Stimulated activated CD4-positive, alpha-beta T cell treated with anti-CD3 and anti-CD28 coated beads, Interleukin-2, amount 100 ng/mL, for 4 hours (primary cell): ENCODE measurements at places on chromosomes 2 and 18.

- no peak for DNase-seq
Measured at GRCh38 chr2:207048416-207048815, 109.1 kb downstream of the CPO start.

DNA sequence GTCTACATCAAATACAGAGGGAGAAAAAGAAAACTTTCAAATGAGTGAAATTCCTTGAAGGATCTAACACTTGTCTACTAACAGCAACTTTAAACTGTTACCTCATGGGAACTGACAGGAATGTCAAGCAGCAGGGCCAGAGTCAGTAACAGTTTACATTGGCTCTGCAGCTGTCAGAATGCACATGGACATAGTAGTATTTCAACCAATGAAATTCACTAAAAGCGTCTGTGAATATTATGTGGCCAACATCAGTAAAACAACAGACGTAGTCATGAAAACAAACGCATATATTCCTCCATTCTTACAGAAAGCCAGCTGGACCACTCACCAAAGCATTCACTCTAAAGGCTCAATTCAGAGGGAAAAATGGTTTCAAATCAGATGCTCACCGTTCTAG, 79.3 kb upstream of the RNU4ATAC start:
- no peak for DNase-seq

DNA sequence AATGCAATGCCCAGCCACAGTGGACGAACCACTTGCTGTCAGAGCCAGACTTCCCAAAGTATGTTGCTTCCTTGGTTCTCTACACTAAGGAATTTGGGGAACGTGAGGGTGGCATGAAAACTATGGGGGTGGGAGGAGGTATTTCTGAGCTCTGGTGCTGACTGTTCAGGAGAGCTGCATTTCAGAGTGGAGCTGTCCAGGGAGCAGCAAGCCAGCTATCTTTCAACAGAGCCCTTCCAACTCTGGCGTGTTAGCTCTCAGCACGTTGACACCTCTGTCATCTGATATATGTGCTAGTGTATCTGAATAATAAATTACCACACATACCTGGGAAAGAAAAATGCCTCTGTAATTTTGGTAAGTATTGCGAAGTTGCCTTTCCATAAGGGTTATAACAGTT, 66.1 kb downstream of the SAP130 start:
- DNase-seq: no peak

DNA sequence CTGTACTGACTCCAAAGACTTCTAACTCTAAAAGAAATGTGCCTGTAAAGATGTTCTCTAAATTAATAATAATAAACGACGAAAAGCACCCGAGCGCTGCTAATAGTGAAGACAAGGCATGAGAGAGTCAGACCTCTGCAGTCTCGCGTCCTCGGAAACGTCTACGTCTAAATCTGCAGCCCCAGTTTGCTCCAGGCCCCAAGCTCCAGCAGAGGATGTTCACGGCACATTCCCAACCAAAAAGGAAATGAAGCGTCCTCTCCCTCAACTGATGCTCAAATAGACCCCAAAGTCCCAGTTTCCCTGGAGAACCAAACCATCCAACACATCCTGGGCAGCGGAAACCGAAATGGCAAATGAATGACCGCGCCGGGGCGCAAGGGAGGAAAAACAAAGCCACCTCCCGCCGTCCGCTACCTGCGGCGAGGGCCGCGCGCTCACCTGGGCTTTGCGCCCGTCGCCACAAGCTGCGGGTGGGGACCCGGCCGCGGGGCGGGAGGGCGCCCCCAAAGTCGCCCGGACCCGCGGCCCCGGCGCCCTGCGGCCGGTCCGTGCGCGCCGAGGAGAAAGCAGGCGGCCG, 47.1 kb upstream of the CCDC150 start:
- DNase-seq: no peak

DNA sequence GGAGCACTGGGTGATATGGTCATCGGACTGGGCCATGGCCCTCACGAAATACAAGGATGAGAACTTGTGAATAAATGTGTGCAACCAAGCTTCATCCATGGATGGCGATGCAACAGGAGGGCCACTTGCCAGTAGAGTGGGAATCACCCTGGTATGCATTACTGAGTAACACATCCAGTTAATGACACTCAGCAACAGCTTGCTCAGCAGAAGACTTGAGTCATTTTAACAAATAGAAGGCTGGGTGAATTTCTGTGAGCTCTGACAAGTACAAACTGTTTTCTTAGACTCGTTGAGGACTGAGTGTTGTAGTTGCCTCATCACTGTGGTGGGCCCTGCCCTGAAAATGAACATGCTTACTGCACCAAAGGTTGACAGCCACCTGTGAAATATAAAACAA, 221.6 kb downstream of the NCKAP5 start:
- DNase-seq: no peak

GRCh38 chr2:99675130-99675661, 185.4 kb upstream of the REV1 start:
- no peak for DNase-seq

- DNase-seq: no peak
Measured at GRCh38 chr18:60113396-60113795, 213.6 kb downstream of the PMAIP1 start.

- no peak for DNase-seq
Measured at GRCh38 chr2:212711856-212712255, 173.3 kb upstream of the ERBB4 start.

DNA sequence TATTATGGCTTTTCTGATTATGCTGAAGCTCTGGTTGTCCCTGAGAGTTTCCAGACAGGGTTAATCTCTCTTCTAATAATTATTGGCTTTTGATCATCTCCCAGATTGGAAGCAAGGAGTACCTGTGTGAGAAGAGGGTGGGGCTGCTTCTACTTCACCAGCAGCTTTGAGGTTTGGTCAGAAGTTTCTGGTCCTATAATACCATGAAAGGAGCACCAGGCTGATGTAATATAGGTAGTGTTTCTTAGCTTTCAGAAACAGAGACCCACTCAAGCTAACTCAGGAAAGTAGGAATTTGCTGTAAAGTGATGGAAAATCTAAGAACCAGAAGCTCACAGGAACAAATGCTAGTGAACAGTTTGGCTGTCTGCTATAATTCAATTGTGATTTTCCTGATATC, 57.6 kb downstream of the SGPP2 start:
- DNase-seq: no peak
